ENCODE measurements at places on chromosomes 11 and 22.

- DNase-seq, result no peak
Measured at GRCh38 chr11:65530157-65530496, 5.2 kb downstream of the SCYL1 start.

DNA sequence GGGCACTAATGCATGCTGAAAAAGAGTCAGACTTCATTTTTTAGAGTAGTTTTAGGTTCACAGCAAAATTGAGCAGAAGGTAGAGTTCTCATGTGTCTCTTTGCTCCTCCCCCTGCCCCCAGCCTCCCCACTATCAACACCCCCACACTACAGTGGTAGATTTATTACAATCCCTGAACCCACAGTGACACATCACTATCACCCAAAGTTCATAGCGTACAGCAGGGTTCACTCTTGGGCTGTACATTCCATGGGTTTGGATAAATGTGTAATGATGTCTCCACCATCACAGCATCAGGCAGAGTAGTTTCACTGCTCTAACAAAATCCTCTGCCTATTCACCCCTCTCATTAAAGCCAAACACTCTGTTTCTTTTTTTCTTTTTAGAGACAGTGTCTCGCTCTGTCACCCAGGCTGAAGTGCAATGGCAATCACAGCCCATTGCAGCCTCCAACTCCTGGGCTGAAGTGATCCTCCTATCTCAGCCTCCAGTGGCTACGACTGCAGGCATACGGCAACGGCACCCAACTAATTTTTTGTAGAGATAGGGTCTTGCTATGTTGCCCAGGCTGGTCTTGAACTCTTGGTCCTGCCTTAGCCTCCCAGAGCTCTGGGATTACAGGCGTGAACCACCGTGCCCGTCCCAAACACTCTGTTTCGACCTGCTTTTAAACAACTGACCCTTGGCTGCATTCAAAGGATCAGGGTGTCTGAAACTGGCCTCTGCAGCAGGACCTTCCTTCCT lies 4.1 kb downstream of the BEST1 start:
- DNase-seq, result no peak

DNA sequence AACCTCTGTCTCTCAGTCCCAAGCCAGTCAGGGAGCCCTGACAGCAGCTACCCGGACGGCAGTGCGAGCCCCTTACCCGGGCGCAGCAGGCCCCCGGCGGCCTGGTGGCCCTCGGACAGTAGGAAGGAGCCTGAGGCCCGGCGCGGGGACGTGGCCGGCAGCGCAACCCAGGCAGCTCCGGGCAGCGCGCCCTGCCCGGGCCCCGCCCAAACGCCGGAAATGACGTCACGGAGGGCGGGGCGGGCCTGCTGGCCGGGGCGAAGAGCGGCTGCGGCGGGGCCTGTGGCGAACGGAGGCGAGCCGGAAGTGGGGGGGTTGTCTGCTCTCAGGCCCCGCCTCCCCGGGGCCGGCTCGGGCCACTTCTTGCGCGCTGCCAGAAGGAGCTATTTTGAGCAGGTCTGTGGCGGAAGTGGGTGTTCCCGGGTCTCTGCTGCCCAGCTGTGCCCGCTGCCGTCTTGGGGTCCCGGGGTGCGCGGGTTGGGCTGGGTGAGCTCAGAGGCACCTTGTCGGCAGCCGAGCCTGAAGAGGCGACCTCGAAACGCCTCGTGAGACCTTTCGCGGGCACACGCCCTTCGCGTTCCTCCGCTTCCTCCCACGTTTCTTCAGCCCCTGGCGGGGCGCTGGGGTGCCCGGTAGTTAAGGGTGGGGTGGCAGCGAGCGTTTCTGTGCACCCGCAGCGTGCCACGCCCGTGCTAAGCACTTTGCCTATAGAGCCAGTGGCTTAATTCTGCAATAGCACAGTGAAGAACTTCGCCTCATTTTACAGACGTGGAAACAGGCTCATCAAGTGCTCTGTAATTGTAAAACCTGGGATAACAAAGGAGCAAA lies at the start of gene C11orf24:
Gene C11orf24 (minus strand): TSS at position 193 of the 828 bp plus-strand sequence. CDS start 8,206 bp downstream, outside the sequence.
- peak; percentile 97 for DNase-seq

DNA sequence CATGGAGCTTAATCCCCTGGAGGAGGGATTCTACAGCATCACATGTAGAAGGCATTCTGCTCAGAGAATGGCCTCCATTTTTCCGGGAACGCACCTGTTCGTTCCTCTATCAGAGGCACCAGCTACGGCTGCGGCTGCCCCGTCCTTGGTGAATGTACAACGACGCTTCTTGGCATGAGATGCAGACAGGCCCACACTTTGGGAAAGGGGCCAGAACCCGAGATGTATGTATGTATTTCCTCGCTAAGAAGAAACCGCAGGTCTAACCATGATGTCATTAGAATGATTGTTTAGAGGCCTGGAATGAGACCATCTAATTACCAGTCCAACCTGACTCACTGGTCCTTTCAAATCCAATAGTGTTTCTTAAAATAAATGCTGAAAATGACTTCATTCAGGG lies 1293.4 kb downstream of the TBC1D22A start:
- no peak for DNase-seq

DNA sequence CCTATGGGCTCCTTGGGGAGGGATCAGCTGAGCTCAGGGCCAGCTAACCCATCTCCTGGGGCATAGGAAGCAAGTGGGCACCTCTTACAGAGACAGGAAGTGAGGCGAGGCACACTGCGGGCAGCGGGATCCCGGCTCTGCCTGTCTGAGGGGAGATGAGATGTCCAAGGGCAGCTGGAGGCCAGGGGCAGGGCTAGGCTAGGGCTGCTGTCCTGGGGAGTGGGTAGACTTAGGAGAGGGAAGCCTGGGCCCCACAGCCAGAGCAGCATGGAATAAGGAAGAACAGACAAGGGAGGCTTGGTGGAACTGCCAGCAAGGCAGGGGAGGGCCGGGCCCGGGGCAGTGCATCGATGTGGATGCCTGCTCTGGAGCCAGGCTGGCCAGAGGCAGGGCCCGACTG lies 76.3 kb downstream of the MORC2 start:
- DNase-seq, result no peak

- DNase-seq, result peak; percentile 33
Measured at GRCh38 chr11:133082453-133082781, 449.9 kb downstream of the OPCML start.
